ENCODE measurements at places on chromosomes 5 and 9.

GRCh38 chr5:148823871-148824270 is 2.5 kb upstream of the ADRB2 start:
- no peak for DNase-seq

DNA sequence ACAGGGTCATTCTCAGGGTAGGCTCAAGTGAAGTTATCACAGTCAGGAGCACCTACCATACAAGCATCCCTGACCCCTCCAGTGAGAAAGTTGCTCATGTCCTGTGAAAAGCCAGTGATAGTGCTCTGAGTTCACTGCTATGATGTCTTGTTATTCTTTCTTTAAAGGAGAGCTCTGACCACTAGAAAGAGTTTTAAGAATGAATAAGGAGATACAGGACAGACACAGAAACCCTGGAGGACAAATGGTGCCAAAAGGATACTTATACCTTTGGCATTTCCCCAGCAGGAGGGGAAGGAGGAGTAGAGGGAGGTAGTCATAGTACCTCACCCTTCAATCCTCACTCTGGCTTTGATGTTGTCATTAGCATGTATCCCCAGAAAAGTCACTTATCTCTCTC is 84.0 kb upstream of the AGXT2 start:
- no peak for DNase-seq

- no peak for DNase-seq
Measured at GRCh38 chr5:179542170-179542569, 8.2 kb upstream of the RUFY1 start.

- peak; percentile 47 for DNase-seq
Measured at GRCh38 chr9:134641173-134641989, at the start of gene COL5A1. COL5A1 (plus strand) TSS chr9:134641803; CDS start chr9:134642188, 385 bp downstream.

- DNase-seq, result no peak
Measured at GRCh38 chr9:69599232-69599971, 72.8 kb downstream of the APBA1 start.

DNA sequence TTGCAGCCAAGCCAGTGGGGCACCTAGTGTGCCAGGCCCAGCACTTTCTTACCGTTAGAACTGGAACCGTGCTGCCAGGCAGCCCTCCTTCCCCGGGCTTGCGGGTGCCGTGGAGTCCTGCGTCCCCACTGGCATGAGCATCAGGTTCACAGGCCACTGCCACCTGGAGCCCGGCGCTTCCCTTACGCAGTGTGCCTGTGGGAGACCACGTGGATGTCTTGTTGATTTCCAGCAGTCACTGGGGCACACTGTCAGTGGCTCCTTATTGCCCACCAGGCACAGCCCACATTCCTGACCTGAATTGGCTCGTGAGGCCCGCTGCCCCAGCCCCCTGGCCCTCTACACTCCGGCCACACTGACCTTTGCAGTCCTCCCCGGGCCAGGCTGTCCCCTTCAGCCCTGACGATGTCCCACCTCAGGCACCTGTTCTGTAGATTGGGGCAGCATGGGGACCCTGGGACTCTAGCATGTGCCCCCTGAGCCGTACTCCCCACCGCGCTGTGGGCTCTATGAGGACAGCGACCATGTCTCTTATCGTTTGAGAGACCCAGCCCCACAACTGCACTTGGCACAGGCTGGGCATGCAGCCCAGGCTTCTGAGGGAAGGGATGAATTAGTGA is 10.4 kb upstream of the CEL start:
- DNase-seq, result no peak

GRCh38 chr5:86757824-86758223 is 140.1 kb downstream of the COX7C start:
- DNase-seq, result no peak

DNA sequence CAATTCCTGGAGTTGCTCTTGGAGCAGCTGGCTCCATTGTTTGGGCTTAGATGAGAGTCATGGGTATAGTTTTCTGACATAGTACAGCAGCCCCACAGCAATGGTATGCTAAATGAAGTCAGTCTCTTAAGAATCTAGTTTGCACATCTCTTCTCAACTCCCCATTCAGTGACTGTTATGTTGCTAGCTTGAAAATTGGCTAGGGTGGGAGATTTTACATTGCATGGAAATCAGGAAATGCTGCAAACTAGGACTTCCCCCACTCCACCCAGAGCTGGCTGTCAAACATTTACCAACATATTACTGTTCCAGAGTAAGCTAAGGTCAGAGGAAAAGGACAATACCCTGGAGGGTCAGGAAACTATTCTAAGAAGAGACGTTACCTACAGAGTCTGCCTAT is 17.6 kb upstream of the FCHO2 start:
- no peak for DNase-seq

DNA sequence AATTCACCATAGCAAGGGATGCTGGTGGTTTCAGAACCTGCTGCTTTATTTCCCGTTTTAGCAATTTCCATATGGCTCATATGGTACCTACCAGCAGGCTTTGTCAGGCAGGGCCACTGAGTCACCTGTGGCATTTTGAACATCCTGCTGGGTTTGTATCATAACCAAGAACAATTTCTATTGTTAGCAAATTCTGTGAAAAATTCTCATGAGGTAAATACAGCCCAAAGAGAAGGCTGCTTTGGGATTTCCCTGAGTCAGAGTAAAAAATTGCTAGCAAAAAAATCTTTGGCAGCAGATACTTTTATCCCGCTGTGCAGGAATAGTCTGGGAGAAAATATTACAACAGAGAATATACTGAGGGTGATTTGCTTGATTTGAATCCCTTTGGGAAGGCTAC is 52.7 kb downstream of the PRR16 start:
- no peak for DNase-seq

GRCh38 chr9:36423206-36423605 is 23.1 kb upstream of the RNF38 start:
- DNase-seq, result no peak

GRCh38 chr5:139660923-139661814 is 13.0 kb downstream of the CXXC5 start:
- DNase-seq, result no peak

- no peak for DNase-seq
Measured at GRCh38 chr5:142600611-142601358, 85.1 kb downstream of the FGF1 start.

DNA sequence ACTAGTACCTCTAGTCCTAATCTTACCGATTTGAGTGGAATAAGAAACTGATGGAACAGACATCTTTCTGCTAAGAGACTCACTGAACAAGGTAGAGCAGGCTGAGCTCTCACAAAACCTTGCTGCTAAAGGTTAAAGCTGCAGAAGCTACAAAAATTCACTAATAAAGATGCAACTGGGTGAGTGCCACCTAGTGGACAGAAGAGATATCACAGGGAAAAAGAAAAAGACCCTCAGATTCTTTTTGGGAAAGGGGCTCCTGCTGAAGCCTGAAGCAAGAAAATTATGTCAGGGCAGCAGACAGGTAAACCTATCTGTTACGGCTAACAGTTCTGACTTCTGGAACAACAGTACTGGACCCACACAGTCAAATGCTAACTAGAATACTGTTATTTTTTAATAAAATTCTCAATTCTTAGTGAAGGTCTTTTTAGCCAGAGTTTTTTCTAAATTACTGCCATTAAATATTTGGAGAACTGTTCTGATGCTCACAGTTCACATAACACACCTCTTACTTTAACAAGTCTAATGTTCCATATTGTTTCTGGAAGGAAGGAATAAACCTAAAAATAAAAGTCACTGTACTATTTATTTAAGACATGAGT is 51.2 kb downstream of the DIAPH1 start:
- no peak for DNase-seq

DNA sequence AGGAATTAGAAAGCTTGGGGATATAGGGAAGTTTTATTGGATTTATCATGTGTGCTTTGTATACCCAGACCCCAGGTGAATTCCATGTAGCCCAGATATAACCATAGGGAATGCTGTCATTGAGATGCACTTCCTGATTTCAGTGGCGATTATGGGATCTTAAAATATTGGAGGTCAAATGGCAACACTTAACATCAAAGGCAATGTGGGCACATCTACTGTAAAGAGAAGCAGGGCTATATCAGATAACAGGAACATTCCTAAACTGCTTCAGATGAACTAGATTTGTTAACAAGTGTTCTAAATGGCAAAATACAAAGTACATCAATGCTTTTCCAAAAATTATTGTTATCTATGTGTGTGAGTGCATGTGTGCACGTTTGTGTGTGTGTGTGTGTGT is 883.5 kb upstream of the EDIL3 start:
- DNase-seq, result no peak

DNA sequence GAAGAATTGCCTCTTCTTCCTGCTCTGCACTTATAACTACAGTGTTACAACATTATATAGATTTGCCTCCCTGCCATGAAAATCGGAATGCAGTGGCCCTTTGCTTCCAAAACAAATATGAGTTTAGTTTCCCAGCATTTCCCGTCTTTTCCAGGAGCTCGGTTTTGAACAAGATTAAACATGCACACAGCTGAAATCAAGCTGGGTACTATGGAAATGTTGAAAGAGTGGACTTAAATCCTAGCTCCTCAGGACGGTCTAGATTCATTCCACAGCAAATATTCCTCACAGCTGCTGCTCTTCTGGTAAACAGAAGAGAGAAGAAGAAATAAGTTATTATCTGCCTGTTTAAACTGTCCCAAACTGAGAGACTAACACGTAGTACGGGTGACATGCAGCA is 161.4 kb downstream of the PIK3R1 start:
- no peak for DNase-seq

- no peak for DNase-seq
Measured at GRCh38 chr9:105241356-105242043, 3.0 kb upstream of the SLC44A1 start.

DNA sequence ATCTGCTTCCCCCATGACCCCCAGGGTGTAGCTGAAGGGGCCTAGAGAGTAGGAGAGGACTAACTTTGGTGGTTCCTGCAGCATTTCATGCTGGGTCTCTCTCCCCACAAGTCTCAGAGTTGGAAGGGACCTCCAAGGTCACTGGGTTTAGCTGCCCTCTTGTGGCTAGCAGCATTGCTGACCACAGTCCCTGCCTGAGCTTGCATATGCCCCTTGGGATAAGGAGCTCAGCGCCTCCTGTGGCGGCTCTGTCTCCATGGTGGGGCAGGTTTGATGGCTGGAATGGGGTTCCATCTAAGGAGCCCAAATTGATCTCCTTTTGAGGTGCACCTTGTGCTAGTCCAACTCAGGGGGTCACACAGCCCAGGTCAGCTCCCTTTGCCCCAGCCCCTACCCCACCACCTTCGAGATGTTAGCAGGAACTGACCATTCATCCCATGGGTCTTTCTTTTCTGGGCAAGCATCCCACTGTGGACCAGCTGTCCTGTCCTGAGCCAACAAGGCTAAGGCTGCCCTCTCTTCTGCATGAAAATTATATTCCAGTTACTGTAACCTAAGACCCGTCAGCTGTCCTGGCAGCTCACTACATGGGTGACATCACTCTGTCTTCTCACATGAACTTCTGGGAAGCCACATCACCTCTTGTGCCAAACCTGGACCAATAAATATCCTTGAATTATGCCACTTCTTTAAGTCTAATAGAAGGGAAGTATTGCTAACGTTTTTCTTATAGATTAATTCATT is 196.2 kb downstream of the HSPA4 start:
- no peak for DNase-seq

DNA sequence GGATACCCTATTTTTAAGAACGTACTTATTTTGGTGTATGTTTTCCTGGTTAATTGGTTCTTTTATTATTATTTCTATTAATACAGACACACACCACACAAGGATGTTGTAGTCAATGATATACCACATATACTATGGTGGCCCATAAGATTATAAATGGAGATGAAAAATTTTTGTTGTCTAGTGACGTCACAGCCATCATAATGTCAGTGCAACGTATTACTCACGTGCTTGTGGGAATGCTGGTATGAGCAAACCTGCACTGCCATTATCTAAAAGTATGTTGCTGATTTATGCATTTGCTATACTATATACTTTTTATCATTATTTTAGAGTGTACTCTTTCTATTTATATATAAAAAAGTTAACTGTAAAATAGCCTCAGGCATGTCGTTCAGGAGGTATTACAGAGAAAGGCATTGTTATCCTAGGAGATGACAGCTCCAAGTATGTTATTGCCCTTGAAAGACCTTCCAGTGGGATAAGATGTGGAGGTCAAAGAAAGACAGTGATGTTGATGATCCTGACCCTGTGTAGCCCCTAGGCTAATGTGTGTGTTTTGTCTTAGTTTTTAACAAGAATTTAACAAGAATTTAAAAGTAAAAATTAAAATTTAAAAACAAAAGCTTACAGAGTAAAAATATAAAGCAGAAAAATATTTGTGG is 65.6 kb upstream of the SGCD start:
- no peak for DNase-seq

- no peak for DNase-seq
Measured at GRCh38 chr9:127256324-127256723, 8.2 kb upstream of the GARNL3 start.

DNA sequence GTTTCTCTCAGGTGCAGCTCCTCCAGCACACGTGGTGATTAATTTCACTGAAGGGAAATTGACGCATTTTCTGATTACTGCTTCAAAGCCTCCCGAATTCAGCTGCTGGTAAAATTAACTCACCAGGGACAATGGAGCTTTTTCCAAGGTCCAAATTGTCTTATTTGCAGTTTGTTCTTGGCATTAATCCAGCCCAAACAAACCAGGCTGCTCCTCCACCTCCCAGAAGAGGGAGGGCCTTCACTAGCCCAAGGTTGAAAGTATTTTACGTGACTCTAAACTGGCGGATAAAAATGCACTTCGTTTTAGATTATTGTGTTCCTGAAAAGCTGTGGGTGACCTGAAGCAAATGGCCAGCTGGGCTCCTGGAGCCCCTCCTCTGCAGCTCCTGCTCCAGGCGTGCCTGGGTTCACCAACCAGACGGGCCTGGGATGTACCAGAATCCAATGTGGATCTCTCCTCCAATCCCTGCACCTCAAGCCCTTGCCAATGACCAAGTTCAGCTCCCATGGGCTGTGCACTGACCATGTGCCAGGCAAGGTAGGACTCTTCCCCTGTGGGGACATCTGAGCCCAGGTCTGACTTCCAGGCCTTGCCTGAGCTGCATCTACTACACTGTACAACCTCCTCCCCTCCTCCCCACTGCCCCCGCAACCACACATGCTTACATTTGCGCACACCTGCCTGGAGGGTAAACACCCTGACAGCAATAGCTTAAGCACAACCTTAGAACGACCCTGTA is 193.4 kb downstream of the CDK5RAP2 start:
- DNase-seq, result no peak

- DNase-seq, result peak; percentile 50
Measured at GRCh38 chr5:142977363-142978051, 207.3 kb downstream of the ARHGAP26 start.

GRCh38 chr5:176624142-176624541 is 6.2 kb downstream of the SNCB start:
- no peak for DNase-seq

- no peak for DNase-seq
Measured at GRCh38 chr5:140205216-140205615, 30.2 kb downstream of the CYSTM1 start.
